Activated naive CD4-positive, alpha-beta T cell treated with anti-CD3 and anti-CD28 coated beads, Interleukin-2, amount 50 U/mL, for 16 hours (primary cell): ENCODE measurements at places on chromosomes 5 and 9.

DNA sequence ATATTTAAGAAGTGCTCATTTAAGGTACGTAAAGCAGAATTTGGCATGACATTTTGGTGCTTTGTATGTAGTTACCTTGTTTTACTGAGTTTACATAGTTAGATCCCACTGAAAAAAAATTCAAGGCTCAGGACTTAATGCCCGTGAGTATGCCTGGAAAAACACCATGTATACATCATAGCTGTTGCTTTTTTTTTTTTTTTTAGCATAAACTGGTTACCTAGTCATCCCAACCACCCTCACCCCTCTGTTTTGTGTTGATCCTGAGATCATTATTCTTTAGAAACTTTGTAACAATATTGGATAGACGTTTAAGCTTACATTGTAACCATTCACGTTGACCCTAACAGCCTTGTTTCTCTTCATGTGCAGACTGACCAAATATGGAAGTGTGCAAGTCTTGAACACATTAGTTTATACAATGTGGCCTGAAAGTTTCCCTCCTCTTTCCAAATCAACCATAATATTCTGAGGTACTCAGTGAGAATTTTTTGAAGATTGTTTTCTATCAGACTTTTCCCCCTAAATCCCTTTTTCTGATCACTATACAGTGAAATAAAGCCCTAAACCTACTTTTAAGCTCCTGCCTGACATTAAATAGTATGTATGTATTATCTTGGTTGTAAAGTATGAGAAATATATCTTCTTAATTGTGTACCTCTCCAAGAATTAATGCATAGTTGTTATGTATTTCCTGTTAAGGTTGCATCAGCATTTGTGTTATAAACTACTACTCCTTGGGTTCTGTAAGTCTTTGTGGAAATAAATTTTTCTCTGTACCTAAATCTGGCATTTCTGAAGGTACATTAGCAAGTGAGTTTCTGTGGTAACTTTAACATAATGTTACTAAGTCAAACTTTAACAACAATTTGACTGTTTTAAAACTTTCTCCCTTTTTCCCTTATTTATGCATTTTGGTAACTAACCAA, 4.4 kb downstream of the RABGAP1 start:
- DNase-seq: no peak

DNA sequence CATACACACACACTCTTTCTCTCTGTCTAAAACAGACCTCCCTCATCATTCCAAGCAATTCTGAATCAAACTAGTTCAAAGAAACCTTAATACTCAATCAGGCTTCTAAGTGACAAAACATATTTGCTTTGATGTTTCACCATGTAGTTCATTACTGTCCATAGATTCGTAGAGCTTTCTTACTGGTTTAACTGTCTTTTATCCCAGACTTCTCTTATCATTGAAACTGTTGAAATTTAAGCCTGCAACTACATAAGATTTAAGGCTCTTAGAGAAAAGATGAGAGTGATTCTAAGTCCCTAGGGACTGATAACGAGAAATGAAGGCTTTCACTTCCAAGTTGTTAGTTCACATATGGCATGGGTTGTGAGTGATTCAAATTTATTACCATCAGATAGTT, 11.0 kb upstream of the PLAC8L1 start:
- DNase-seq: no peak

- DNase-seq: no peak
Measured at GRCh38 chr5:161414896-161415295, 131.6 kb downstream of the GABRB2 start.

- DNase-seq: no peak
Measured at GRCh38 chr5:159441441-159441840, 111.2 kb upstream of the IL12B start.

GRCh38 chr5:160643616-160644240, 208.3 kb downstream of the ATP10B start:
- no peak for DNase-seq

DNA sequence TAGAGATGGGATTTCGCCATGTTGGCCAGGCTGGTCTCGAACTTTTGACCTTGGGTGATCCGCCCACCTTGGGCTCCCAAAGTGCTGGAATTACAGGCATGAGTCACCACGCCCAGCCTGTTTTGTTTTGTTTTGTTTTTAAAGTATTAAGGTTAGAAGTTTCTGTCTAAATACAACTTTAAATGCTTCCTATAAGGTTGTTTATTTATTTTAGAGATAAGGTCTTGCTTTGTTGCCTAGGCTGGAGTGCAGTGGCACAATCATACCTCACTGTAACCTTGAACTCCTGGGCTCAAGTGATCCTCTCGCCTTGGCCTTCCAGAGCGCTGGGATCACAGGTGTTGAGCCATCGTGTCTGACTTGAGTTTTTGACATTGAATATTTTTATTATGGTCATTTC, 11.4 kb downstream of the MRRF start:
- no peak for DNase-seq

GRCh38 chr9:76626141-76626540, 138.1 kb upstream of the PCA3 start:
- DNase-seq: no peak

DNA sequence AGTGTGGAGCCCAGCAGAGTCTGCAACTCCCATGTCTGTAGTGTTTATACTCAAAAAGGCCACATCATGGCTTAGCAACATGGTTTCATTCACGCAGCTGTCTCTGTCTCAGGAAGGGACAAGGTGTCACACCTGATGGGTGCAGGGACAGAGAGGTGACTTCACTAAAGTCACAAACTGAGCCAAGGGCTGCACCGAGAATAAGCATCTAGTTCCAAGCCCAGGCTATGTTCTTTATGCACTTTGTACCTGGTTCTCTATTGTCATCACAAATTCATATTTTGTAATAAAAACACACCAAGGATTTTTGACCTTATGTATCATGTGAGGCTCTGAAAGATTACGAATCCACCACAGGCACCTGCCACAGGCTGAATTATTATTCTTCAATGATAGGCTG, 64.9 kb upstream of the STK32A start:
- no peak for DNase-seq

GRCh38 chr5:98989727-98990126, 60.9 kb upstream of the CHD1 start:
- no peak for DNase-seq

- DNase-seq: no peak
Measured at GRCh38 chr9:126773004-126773607, 31.7 kb upstream of the ZBTB43 start.

DNA sequence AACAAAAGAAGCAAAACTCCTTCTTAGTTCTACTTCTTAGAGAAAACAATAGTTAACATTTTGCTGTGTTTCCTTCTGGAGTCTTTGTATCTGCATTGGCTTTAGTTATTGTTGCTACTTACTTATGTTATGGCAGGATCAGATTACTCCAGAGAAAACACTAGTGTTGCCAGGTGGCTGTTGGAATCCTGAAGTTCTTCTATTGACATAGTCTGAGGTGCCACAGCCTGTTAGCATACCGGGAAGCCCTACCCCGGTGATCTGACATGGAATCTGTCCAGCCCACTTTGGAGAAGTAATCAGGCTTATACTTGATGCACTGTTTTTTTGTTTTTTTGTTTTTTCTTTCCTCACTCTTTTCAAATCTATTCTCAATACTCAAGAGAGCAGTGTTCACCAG, 68.5 kb upstream of the CEP78 start:
- no peak for DNase-seq

DNA sequence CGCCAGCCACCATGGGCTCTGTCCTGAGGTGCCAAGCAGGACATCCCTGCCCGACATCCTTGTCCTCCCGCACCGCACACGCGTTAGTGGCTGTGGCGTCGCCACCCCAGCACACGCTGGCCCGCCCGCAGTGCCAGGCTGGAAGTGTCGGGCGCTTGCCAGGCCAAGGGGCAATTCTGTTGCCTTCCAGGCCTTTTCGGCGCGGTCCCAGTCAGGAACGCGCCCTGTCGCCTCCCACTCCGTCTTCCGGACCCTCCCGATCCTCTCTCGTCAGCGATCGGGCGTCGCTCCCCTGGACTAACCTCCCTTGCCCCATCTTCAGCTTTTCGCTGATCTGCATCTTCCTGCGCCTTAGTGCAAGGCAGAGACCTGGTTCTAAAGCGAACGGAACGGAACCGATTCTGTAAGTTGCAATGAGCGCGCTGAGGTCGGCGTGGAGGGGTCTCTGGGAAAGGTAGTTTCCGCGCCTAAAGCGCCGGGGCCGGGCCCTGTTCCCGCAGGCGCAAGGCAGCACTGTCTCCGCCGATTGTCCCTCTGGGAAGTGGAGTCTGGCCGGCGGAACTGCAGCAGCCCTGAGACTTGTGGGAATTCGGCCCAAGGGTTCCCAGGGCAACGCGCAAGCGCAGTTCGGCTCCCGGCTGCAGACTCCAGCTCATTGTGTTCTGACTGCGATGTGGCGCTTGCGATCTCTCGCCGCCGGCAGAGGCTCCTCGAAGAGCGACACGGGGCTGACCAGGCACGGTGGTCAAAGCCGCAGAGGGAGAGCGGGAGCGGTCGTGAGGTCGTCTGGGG, at the start of gene ZNF454:
Gene ZNF454 (plus strand): TSS at position 630 of the 792 bp plus-strand sequence. CDS start 1,594 bp downstream, outside the sequence.
- DNase-seq: no peak

DNA sequence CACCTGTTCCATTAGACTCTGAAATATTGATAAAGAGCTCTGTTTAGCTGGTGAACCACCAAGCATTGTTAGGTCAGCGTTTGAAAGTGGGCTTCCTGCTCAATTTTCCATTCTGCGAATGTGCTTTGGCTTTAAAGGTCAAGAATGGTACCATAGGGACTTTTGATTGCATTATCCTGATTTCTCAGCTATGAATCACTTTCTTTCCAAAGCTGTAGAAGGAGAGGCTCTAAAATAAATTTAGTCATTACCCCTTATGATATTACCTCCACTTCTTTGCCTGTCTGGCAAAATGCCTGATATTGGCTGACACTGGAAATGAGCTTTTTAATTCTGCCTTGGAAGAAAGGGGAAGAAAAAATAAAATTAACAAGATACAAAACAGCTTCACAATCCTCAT, 237.2 kb upstream of the CTNND2 start:
- DNase-seq: no peak

DNA sequence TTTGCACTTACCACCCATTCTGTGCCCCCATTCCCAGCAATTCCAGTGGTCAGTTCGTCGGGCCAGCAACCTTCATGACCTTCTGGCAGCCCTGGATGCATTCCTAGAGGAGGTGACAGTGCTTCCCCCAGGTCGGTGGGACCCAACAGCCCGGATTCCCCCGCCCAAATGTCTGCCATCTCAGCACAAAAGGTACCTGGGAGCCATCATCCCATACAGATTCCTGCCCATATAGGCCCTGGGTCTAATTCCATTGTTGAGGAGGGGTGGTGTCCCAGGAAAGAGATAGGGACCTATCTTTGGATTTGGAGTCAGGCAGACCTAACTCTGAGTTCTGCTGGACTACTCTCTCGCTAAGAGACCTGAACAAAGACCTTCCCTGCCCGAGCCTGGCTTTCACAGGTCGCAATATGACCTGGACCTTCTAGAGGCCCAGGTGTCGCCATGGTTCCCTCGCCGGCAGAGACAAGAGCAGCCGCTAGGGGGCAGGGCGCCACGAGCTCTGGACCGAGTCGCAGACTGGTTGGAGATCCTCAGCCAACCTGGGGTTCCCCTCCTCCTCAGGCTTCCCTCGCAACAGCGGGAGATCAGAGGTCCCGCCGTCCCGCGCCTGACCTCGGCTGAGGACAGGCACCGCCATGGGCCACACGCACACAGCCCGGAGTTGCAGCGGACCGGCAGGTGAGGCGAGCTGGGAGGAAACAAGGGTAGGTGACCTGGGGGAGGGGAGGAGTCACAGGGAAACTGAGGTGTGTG, 3.1 kb downstream of the SLC4A9 start:
- DNase-seq: peak; percentile 85

DNA sequence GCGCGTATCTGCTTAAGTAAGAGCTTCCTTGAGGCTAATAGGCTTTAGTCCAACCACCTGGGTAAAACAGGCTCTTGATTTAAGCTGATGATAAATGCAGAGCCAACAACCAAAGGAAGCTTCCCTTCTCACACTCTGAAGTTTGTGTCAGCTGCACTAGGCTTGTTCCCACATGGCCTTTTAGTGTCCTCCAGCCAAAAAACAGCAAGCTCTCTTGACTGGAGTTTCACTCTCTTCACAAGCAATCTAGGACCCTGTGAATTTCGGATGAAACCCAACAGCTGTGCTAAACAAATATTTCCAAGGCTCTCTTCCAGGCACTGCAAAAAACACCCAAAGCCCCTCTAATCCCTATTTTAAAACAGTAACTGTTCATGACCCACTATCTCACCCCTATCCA, 63.9 kb downstream of the SAXO1 start:
- no peak for DNase-seq

DNA sequence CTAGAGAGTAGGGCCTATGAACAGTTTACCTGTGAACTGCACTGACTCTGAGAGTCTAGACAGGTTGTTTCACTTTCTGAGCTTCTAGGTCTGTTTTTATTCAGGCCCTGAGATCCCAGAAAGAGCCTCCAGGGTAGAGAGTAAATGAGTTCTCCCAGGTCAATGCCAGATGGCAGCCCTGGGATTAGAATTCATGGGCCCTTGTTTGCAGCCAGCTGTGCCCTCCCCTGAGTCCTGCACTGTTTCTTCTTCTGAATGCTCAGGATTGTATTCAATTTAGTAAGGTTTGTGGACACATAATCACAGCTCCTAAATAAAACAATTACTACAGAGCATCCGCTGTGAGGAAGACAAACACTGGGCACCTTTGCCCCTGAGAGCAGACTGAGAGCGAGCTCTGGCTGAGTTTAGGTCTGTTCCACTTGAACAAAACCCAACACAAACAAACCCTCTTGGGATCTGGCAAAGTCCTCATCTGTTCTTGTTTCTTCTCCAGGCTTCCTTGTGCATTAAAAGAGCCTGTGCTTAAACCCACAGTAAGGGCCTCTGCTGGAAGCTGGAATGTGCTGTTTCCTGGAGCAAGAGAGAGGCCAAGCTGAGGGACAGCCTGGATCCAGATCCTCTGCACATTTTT, 29.9 kb downstream of the FAM219A start:
- DNase-seq: no peak

DNA sequence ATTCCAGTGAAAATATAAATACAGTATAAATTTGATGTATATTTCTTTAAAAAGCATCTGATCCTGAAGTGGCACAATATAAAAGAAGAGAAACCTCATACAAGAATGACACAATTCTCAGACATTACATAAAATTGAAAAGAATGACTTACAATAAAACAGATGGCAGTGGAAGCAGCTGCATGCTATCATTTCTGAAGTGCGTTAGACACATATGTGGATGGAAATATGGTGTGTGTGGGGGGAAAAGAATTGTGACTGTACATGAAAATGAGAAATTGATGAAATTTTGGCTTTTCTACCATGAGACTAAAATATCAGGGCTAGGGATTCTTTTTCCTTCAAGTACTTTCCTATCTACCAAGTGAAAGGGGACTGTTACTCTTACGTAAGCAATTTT, 45.9 kb upstream of the CDH18 start:
- DNase-seq: no peak

DNA sequence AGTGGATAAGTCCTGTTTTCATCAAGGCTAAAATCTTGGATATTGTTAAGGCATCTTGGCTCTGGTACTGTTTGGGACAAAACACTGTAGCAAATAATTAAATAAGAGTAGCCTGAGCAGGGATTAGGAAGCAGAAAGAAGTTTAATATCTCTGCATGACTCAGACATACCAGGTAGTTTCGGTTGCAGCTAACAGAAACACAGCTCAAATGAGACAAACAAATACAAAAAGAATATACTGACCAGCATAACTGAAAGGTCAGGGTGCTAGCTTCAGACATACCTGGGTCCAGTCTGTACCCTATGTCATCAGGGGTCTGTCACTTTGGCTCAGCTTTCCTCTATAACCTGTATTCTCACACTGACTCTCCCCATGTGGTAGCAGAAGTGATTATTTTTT, 156.4 kb upstream of the MAP3K1 start:
- no peak for DNase-seq
